ENCODE measurements at places on chromosomes 16 and 17.

DNA sequence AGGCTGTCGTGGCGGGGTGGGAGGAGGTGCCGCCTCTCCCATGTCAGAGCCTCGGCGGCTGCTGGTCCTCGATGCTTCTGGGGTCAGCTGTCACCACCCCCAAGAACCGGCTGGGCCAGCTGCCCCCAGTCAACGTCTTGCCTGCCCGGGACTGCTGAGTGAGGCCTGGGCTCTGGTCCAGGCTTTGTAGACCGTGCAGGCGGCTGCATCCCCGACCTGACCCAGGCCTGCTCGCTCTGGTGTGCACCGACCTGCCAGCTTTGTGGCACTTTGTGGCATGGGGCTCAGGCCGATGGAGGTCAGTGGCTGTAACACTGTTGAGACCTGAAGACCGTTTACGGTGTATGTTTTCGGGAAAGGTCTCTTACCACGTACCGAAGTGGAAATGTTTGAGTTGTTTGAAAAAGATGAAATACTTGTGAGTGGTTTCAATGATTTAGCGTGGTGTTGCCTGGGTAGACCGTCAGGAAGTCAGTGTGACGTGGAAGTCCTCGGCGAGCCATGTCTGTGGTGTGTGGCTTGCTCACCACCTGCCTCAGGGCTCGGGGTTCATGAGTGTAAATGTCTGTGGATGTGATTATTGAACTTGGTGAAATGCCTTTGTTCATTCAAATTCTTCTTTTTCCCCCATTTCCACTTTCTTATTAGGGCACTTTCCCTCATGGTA, 53.2 kb upstream of the ZNF750 start:
- DNase-seq, result no peak

DNA sequence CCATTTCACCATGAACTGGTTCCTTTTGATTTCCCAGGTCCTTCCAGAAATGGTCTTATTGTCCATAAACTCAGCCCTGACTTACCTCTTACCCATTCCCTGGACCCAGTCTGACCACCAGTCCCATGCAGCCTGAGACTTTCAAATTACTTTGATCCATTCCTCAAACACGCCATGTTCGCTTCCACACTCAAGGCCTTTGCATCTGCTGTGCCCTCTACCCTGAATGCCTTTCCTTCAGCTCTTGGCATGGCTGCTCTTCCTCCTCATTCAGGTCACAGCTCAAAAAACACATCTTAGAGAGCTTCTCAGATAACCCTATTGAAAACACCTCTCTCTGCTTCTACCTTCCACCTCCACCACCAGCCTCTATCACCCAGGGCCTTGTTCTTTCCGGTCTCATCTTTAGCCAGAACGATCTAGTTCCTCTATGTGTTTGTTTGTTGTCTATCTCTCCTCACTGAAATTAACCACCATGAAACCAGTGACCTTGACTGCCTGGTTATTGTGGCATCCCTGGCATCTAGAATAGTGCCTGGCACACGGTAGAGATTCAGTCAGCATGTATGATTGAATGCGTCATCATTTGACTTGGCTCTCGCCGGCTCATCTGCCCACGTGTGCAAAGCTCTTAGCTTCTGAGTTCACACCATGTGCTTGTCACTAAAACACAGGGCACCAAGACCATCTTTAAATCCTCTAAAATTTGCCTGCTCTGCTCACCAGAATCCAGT, 12.8 kb downstream of the CRYM start:
- no peak for DNase-seq

DNA sequence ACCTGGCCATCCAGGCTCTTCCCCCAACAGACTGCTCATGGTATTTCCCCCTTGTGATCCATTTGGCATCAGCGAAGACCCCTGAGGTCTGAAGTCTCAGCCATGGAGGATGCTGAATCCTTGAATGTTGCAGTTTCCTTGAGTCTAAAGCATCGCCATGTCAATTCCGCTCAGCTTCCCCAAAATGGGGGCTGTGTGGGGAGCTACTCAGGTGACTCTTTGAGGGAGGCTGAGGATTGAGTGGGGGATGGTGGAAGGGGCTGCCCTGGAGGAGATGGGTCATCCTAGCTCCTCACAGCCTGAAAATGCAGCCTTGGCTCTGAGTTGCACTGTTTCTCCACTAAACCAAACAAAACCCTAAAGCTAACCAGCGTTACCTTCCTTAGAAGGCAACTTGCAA, 2.6 kb downstream of the C16orf78 start:
- DNase-seq, result no peak

DNA sequence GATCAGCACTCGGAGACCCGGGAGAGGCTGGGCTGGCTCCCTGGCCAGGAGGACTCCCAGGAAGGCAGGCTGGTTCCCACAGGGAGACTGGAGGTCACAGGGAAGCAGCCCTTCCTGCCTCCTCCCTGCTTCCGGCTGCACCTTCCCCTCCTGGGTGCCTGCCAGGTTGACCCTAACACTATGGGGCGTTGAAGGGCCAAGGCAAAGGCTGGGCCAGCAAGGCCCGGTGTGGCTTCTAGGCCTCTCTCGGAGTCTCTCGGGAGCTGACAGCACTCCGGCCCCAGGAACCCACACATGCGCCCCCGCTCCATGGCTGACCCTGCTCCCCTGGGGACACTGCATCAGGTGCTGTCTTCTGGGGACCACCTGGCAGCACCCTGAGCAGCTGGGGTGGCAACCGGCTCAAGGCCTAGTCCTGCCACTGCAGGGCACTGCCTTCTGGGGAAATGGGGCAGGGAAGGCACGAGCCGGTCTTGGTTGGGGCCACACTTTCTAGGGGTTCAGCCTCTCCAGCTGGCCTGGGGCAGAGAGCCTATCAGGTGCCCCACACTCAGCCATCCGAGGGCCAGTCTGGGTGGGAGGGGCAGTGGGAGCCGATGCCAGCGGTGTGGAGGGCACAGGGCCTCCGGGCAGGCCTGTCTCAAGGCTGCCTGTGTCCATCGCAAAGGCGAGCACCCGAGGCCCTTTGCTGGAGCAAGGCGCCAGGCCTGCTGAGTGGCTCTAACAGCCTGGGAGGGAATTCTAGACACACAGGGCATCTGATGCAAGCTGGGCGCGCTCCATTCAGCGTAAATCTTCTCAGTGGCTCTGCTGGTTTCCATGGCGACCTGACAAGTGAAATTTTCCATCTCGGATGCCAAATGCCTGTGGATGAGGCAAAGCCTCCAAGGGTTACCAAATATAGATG, 5.6 kb upstream of the MTSS2 start:
- DNase-seq, result no peak

DNA sequence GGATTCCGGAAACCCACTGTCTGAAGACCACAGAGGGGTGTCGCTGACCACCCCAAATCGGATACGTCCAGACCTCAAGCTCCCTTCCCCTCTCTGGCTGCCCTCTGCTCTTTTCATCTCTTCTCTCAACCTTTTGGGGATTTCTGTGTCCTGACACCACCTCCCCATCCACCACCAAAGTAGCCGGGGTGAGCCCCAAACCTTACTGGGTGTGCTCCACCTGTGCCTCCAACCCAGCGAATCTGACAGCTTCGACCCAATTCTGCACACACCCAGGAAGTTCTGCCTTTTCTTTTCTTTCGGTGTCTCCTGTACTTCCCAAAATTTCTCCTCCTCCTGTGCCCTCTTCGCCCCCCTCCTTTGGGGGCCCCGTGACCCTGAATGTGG, 534 bp downstream of the KCTD11 start:
- DNase-seq, result no peak

DNA sequence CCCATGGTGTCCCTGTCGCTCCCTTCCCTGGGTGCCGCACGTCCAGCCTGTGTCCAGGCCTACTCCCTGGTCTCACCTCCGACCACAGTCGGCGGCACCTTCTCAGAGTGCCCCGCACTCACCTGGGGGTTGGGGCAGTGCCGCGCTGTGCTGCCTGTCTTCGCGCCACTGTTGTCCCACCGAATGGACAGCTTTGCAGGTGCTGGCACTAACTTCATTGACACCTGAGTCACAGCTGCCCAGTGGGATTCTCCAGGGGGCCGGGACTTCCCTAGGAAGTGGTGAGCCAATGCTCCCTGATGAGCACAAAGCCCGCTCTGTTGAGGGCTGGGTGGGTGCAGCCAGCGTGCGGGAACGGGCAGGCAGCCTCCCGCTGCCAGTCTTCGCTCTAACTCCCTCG, 24.3 kb upstream of the DBNDD1 start:
- no peak for DNase-seq

- no peak for DNase-seq
These were observed 17.4 kb downstream of the CYB5D2 start for GRCh38 chr17:4160294-4160859.

DNA sequence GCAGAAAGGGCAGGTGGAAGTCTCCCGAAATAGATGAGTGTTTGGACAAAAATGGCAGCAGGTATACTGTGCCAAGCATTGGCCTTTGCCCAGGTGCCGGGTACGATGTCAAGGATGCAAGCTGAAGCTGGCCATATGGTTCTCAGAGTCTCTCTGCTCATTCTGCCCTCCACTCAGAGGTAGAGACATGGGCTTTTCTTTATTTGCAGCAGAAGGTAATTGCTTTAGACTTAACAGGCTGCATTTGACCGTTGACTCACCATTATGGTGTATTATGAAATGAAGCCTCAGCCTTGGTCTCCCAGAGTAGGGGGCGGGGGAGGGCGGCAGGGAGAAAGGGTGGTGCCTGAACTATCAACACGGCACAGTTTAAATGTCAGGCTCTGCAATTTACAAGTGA, 969.1 kb upstream of the EEF2KMT start:
- DNase-seq, result no peak

GRCh38 chr17:8100763-8101162, 13.2 kb upstream of the ALOX12B start:
- no peak for DNase-seq

- DNase-seq, result no peak
These were observed 744 bp upstream of the GGNBP2 start for GRCh38 chr17:36544044-36544306.

DNA sequence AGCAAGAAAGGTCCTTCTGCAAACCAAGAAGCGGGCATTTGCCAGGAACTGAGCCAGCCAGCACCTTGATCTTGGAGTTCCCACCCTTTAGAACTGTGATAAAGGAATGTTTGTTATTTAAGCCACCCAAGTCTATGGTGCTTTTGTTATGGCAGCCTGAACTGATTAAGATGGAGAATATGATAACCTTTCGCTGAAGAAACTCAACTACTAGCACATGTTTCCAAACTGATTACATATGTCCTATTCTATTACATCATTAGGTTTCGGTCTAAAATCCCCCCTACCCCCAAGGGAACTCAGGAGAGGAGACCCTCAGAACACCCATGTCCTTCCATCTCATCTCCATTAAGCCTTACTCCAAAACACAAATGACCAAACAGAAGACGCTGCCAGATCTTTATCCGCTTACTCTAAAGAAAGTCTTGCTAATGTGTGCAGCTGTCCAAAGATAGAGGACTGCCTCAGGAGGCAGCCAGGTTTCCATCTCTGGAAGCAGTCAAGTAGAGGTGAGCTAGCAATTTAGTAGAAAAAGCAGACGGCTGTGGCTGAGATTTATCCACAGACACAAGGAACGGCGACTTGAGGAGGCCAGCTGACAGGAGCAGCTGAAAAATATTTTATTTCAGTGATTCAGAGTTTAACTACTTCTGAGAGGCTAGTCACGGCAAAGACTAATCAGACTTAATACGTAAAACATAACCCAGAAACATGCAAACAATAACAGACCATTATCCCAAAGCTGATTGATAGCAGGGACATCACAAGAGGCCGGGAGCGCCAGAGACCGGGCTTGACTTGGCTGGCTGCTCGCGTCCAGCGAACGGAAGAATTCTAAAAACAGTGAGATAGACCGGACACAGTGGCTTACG, 611.4 kb upstream of the CDH5 start:
- no peak for DNase-seq

DNA sequence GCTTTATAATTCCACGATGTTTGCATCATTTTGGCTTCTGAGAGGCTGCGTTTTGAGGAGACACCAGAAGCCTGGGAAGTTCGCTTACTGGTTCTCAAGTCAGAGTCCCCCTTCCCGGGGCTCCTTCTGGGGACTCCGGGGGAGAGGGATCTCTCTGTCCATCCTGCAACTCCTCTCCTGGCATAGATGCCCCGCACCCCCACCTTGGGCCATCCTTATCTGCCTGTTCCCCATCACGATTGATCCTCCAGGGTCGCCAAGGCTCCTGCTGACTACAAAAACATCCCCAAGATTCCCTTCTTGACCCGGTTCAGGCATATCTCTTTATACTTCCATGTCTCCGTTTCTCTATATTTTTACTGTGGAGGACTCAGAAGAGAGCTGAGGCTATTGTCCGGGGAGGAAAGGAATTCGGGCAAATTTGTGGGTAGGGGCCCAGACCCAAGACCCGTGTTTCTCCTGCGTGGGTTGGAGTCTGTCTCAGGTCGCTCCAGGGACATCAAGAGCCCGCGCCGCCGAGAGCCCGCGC, 18.4 kb upstream of the HOXB13 start:
- no peak for DNase-seq

DNA sequence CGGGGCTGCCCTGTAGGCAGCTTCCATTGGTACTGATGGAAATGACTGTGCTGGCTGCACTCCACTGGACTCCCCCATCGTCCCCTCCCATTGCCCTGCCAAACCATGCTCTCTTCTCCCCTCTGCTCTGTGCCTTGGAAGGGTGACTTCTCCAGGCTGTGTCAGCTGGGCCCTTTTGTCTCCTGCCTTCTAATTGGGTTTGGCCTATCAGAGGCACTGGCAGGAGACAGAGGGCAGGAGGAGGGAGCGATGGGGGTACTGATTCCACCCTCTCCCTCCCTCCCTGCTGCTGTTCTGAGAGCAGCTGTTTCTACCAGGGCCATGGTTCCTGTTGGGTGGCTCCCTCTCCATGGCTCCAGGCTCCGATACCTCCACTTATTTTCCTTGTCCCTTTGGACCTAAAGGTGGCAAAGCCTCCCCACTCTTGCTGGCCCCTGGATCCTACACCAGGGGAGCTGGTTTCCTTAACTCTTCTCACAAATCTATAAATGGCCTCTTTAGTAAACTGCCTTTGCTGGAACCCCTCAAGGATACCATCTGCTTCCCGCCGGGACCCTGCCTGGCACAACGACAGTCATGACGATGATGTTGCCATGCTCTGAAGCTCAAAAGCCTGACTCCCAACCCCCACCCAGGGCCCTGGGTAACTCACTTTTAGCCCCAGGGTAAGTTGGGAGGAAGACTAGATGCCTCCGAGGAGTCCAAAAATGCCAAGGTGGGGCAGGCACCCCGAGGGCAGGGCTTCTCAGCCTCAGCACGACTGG, 123.8 kb upstream of the RPL38 start:
- DNase-seq, result no peak

DNA sequence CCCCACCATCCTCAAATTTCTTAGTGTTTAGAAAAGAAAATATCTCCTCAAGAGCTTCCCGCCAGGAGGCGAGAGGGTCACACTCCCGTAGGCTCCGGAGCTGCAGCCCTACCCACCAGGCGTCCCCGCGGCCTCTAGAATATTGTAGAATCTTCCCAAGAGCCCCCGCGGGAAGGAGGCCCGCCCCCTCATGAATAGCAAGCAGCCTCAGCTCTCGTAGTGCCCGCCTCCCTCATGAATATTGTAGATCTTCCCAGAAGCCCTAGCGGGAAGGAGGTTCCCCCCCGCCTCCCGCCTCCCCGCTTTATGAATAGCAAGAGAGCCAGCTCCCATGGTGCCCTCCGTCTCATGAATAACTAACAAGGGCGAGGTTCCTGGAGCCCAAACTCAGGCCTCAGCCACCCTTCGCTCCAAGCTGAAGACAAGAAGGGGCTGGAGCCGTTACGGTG, at the start of gene FBXO47:
Gene FBXO47, minus strand, starts transcription at position 114 of the 449 bp plus-strand sequence. CDS start 4,378 bp downstream, outside the sequence.
- DNase-seq, result no peak
